ENCODE measurements at places on chromosomes 2 and 18. TPM values are rescaled to one million over a fixed set of nuclear protein-coding genes. Genes with fewer than 3 reads are reported as not detected.

WIPF1 gene
- 17.7 TPM for total RNA-seq

IGFBP5 gene
- 29.5 TPM for total RNA-seq

GRCh38 chr2:144404586-144405314, 115.2 kb downstream of the ZEB2 start:
- no peaks in the 10 kb centered on the region for H3K27me3 ChIP-seq
- no peak overlapping the region for H3K4me3 ChIP-seq
- no peak overlapping the region for H3K27ac ChIP-seq
- no peaks in the 10 kb centered on the region for H3K4me1 ChIP-seq

DNA sequence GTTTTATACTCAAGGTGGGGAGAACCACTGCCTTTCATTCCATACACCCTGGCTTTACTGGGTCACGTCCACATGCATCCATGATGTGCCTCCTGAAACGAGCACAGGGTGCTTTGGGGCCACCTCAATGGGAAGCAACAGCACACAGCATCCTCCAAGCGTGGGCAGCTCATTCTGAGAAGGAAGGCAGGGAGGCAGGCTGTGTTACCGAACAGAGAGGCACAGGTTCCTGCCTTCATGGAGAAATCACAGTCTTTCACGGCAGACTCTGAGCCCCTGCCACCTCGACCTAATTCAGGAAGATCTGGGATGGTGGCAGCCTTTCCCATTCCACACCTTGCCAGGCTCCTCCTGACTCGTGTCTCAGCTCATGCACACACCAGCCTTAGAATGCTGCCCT, 130.1 kb downstream of the GBX2 start:
- no peak overlapping the region for H3K4me3 ChIP-seq
- no peak overlapping the region for H3K27ac ChIP-seq
- H3K4me1 ChIP-seq: no peaks in the 10 kb centered on the region
- no peak for DNase-seq
- no peaks in the 10 kb centered on the region for H3K36me3 ChIP-seq

DNA sequence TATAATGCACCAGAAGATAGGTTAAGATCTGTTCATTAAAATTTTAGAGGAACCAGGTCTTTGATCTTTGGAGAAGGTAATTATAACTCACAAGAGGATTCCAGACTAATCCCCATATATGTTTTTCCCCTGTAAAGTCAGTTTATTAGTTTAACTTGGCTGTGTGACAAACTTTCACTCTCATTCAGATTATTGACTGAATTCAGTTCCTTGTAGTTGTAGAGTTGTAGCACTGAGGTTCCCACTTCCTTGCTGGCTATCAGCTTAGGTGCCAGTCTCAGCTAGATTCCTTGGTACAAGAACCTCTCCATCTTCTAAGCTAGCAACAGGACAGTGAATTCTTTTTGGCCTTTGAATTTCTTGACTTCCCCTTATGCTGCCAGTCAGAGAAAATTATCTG, 19.1 kb downstream of the REG1A start:
- no peaks in the 10 kb centered on the region for H3K4me1 ChIP-seq
- no peaks in the 10 kb centered on the region for H3K27me3 ChIP-seq
- DNase-seq: no peak
- no peak overlapping the region for H3K27ac ChIP-seq

GRCh38 chr18:6547476-6547875, 132.8 kb upstream of the L3MBTL4 start:
- no peaks in the 10 kb centered on the region for H3K36me3 ChIP-seq
- H3K27me3 ChIP-seq: no peaks in the 10 kb centered on the region
- H3K27ac ChIP-seq: no peak overlapping the region
- no peak for DNase-seq
- H3K4me3 ChIP-seq: no peak overlapping the region

GRCh38 chr2:143933946-143934569, 585.9 kb downstream of the ZEB2 start:
- no peaks in the 10 kb centered on the region for H3K27me3 ChIP-seq
- no peak overlapping the region for H3K27ac ChIP-seq
- no peak overlapping the region for H3K4me3 ChIP-seq
- H3K36me3 ChIP-seq: no peaks in the 10 kb centered on the region
- peaks cover 3% of the 10 kb centered on the region for H3K4me1 ChIP-seq
- DNase-seq: no peak

GRCh38 chr2:11552260-11552638, 18.4 kb downstream of the GREB1 start:
- H3K4me1 ChIP-seq: no peaks in the 10 kb centered on the region
- H3K36me3 ChIP-seq: no peaks in the 10 kb centered on the region
- no peak overlapping the region for H3K27ac ChIP-seq
- H3K4me3 ChIP-seq: no peak overlapping the region
- H3K27me3 ChIP-seq: peaks cover 42% of the 10 kb centered on the region
- no peak for DNase-seq

GRCh38 chr2:201697899-201698298, 545 bp downstream of the MPP4 start:
- no peaks in the 10 kb centered on the region for H3K27me3 ChIP-seq
- H3K36me3 ChIP-seq: peaks cover 20% of the 10 kb centered on the region
- peak overlapping the region; percentile 21 for H3K4me3 ChIP-seq

GRCh38 chr18:12027046-12027445, 45.7 kb downstream of the IMPA2 start:
- H3K27me3 ChIP-seq: no peaks in the 10 kb centered on the region
- peaks cover 5% of the 10 kb centered on the region for H3K4me1 ChIP-seq
- H3K4me3 ChIP-seq: no peak overlapping the region
- no peaks in the 10 kb centered on the region for H3K36me3 ChIP-seq

Measured in osteoblast (primary cell).